ENCODE measurements at places on chromosomes 6 and 20. TPM values are rescaled to one million over a fixed set of nuclear protein-coding genes. Genes with fewer than 3 reads are reported as not detected.

DNA sequence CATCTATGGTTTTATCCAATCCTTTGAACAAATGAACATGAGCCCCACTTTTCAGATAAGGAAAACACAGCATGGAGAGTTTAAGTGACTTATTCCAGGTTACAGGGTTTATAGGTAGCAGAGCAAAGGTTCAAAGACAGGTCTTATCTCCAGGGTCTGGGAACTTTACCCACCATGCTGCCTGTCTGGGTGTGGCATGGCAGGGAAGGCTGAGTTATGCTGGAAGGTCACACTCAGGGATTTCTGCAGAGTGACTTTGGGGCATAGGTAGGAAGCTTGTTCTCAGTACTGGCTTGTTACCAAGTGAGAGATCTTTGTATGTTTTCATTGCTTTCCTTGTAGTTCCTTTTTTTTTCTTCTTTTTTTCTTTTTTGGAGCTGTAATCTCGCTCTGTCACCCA is 1.8 kb downstream of the ZNF831 start:
- DNase-seq: no peak

DNA sequence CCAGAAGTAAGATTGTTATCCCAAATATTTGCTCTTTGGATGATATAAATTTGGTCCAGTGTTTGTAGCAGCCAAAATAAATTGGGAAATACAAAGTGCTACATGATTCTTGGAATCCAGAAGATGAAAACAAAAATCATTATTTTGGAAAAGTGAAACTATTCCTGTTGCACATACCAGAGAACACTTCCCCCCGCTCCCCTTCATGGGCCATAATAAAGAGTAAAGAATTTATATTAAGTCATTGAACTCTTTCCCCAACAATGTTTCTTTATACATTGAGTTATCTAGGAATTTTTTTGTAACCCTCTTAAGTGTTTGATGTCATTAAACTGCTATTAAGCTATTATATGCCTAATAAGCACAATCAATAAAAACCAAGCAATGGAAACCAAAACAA is 490.4 kb upstream of the HS3ST5 start:
- no peak for DNase-seq

DNA sequence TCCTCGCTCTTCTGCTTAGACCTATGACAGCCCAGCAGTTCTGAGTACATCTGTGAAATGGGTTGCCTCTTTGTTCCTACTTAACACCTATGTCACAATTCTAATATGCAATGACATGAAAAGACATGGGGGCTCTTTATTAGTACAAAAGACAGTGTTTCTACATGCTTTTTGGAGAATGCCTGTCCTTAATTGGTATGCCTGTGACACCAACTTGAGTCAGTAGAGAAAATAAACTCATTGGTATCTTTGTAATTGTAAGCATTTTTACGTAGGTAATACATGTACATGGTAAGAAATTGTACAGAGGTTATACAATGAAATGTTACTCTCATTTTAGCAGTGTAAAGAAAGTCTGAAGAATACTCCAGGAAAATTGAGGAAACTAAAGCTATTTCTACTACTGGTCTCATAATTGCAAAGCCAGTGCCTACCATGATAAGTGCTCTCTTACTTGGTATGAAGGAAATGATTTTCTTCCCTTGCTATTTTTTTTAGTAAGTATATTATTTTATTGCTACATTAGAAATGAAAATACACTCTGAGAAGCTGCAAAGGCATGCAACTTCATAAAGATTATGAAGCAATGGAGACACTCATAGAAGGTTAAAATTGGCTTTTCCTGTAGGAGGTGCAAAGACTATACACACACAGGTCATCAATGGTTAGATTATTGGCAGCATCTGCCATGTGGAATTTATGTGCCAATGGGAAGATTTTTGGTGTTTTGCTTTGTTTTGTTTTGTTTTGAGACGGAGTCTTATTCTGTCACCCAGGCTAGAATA is 4.9 kb upstream of the EEF1A1 start:
- DNase-seq: no peak

GRCh38 chr20:8862092-8862491 is 206.8 kb upstream of the PLCB4 start:
- DNase-seq: no peak

DNA sequence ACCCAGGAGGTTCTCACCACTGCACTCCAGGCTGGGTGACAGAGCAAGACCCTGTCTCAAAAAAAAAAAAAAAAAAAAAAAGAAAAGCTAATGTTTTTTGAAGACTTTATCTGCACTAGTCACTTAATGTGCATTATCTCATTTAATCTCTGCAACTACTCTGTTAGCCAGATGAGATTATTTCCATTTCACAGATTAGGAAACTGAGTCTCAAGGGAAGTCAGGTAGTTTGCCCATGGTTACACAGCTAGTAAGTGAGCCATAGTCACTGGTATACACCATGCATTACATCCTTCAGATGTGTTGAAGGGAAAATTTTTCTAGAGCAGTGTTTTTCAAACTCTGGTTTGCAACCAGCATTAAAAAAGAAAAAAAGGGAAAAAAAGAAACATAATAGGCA is 7.2 kb upstream of the SRF start:
- no peak for DNase-seq

DNA sequence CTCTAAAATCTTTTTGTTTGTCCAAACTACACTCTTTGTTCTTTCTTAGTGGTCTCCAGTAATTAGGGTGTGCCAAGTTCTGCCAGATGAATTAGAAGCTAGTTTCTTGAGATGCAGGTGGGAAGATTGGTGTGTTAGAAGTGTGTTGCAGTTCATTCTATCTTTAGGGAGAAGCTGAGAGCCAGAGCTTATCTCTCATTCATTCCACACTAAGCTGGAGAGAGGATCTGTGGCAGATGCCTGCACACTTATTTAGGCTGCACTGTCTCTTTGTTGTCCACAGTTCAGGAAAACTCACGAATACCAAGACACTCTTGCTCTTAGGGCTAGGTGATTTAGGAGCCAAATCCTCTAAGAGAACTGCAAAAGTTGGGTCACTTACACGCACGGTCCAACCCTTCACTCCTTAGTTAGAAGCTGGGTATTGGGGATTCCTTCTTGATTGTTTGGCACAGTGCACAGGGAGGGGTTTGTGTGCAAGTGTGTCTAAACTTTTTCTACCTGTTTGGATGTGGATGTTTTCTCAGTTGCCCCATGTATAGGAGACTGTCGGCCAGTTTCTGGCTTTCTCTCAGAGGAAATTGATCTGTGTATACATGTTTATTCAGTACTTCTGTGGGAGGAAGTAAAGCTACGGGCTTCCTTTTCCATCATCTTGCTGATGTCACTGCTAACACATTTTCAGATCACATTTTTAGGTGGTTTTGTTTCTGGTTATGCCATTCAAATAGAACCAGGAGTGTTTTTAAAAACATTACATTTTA is 49.5 kb downstream of the SMAP1 start:
- DNase-seq: no peak

- DNase-seq: no peak
Measured at GRCh38 chr6:139640921-139641320, 266.5 kb upstream of the CITED2 start.

- no peak for DNase-seq
Measured at GRCh38 chr6:139468178-139468819, 93.9 kb upstream of the CITED2 start.

- no peak for DNase-seq
Measured at GRCh38 chr6:137717074-137718073, 149.7 kb upstream of the TNFAIP3 start.

DNA sequence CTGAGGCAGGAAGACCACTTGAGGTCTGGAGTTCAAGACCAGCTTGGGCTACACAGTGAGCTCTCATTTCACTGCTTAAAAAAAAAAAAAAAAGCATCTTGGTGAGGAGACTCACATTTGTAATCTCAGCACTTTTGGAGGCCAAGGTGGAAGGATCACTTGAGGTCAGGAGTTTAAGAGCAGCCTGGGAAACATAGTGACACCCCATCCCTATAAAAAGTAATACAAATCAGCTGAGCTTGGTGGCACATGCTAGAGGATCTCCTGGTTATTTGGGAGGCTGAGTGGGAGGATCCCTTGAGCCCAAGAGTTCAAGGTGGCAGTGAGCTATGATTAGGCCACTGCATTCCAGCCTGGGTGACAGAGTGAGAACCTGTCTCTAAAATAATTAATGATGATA is 29.4 kb upstream of the SYNCRIP start:
- no peak for DNase-seq

Gene TMEM242
- total RNA-seq: 11.1 TPM

Gene PTCHD4
- total RNA-seq: 16.1 TPM

Gene C20orf144
- not detected for total RNA-seq

Gene GABRR1
- not detected for total RNA-seq

Gene MAPK14
- 56.1 TPM for total RNA-seq
